ENCODE measurements at places on chromosomes 7 and 10. TPM values are rescaled to one million over a fixed set of nuclear protein-coding genes. Genes with fewer than 3 reads are reported as not detected.

TMEM178B gene
- total RNA-seq: 0.80 TPM

GLI3 gene
- total RNA-seq: not detected

CCL24 gene
- not detected for total RNA-seq

TWIST1 gene
- total RNA-seq: 0.18 TPM

POLD2 gene
- total RNA-seq: 142 TPM

CFAP70 gene
- total RNA-seq: 0.25 TPM

C10orf95 gene
- total RNA-seq: 0.18 TPM

LDB3 gene
- not detected for total RNA-seq

TMEM236 gene
- 0.05 TPM for total RNA-seq

PYROXD2 gene
- 8.6 TPM for total RNA-seq

SLC18A3 gene
- total RNA-seq: not detected

TAS2R16 gene
- not detected for total RNA-seq

NACAD gene
- total RNA-seq: 0.02 TPM

MMP21 gene
- total RNA-seq: 0.09 TPM

KCNH2 gene
- total RNA-seq: 0.36 TPM

SLC26A5 gene
- not detected for total RNA-seq

ZNF365 gene
- not detected for total RNA-seq

SPAG6 gene
- 0.61 TPM for total RNA-seq

CYP2C8 gene
- total RNA-seq: 0.30 TPM

NAT16 gene
- not detected for total RNA-seq

RTKN2 gene
- 5.0 TPM for total RNA-seq

EN2 gene
- total RNA-seq: not detected

MAD1L1 gene
- total RNA-seq: 133 TPM

CDC14C gene
- total RNA-seq: not detected

GFRA1 gene
- total RNA-seq: not detected

FEZF1 gene
- not detected for total RNA-seq

PAX4 gene
- total RNA-seq: not detected

RPEL1 gene
- not detected for total RNA-seq

ITGB8 gene
- total RNA-seq: not detected

PPP1R17 gene
- not detected for total RNA-seq

CYP26C1 gene
- total RNA-seq: not detected

AQP1 gene
- total RNA-seq: not detected

OR13A1 gene
- total RNA-seq: not detected

OR2A7 gene
- total RNA-seq: 3.9 TPM

SPDYE5 gene
- total RNA-seq: not detected

MGMT gene
- 17.9 TPM for total RNA-seq

FGFR2 gene
- not detected for total RNA-seq

SLC16A12 gene
- total RNA-seq: not detected

ELN gene
- total RNA-seq: not detected

MLXIPL gene
- not detected for total RNA-seq

WNT2 gene
- not detected for total RNA-seq

MUC12 gene
- total RNA-seq: 0.48 TPM

All from T-helper 2 cell treated with Interferon-gamma antibody and Interleukin-4, amounts not matched to agents 100 ng/mL and 5 ng/mL, for 36 hours (primary cell).